SHP77 (cell line): ENCODE measurements at places on chromosomes 7 and 10.

- DNase-seq: no peak
Observed at GRCh38 chr10:122240401-122240800, 30.7 kb upstream of the BTBD16 start.

DNA sequence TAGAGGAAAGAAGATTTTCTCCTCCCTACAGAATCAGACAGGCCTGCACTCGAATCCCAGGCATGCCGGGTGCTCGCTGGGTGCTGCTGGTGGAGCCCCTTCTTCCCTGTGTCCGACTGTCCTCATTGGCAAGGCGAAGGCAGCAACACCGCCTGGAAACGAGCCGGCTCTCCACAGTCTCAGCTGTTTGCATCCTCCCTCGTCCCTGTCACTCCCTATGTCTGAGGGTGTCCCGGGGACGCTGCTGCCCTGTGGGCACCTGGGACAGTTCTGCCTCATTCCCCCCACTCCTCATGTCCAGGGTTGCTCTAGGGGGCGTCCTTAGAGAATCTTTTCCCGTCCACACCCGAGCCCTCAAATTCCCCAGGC lies 31.6 kb upstream of the TMEM72 start:
- no peak for DNase-seq

- DNase-seq: no peak
Observed at GRCh38 chr7:67493366-67493765, 496.7 kb downstream of the TYW1 start.

DNA sequence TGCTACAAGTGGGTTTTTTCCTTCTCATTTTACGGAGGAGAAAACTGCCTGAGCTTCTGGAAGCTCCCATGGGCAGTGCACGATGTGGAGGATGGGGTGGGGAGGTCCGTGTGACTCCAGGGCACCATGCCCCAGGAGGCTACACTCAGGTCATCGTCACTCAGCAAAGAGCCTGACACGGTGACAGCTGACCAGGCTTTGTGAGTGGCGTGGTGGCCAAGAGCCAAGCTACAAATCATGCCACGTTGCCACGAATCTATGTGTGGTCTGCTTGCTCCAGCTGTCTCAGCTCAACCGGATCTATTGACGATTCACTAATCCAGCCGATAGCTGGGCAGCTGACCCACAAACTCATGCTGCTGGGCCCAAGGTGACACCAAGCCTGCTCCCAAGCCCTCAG lies 27.6 kb upstream of the C10orf71 start:
- no peak for DNase-seq

GRCh38 chr7:157490465-157490912 lies 153.7 kb downstream of the DNAJB6 start:
- no peak for DNase-seq

- peak; percentile 91 for DNase-seq
Observed at GRCh38 chr10:93465806-93466675, 16.1 kb downstream of the MYOF start.

- DNase-seq: no peak
Observed at GRCh38 chr7:157469181-157470016, 132.6 kb downstream of the DNAJB6 start.

DNA sequence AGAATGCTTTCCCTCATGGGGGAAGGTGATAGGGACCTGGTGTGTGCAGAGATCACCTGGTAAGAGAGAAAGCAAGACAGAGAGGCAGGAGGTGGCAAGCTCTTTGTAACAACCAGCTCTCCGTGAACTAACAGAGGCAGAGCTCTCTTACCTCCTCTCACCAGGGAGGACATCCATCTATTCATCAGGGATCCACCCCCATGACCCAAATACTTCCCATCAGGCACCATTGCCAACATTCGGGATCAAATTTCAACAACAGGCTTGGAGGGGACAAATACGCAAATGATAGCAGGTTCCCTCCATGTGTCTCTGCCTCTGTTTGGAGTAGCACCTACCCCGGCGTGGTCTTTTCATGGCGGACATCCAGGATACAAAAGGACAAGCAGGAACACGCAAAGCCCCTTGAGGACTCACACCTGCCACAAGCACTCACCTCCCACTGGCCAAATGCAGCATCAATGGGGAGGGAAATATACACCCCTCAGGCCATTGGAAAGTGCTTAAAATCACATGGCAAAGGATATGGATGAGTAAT lies 431.2 kb upstream of the AUTS2 start:
- peak; percentile 4 for DNase-seq

GRCh38 chr7:149879271-149879743 lies 5.5 kb downstream of the ATP6V0E2 start:
- DNase-seq: no peak

GRCh38 chr7:26863518-26864308 lies 677 bp downstream of the SKAP2 start:
- DNase-seq: peak; percentile 64
